Myocyte (in vitro differentiated cells): ENCODE measurements at places on chromosomes 2 and 18. TPM values are rescaled to one million over a fixed set of nuclear protein-coding genes. Genes with fewer than 3 reads are reported as not detected.

Gene STEAP3
- total RNA-seq, result 60.7 and 75.7 TPM in 2 replicates

Gene HOXD13
- total RNA-seq, result not detected in 2 replicates

Gene TMSB10
- 1,553 and 1,708 TPM in 2 replicates for total RNA-seq

Gene RIT2
- not detected in 2 replicates for total RNA-seq

Gene SERPINB11
- total RNA-seq, result not detected in 2 replicates

Gene MATN3
- total RNA-seq, result 1.1 and 1.2 TPM in 2 replicates

Gene DSG1
- total RNA-seq, result not detected in 2 replicates

Gene SLC9A4
- 0.24 and 0.42 TPM in 2 replicates for total RNA-seq

Gene SERPINB12
- 0.68 and 1.9 TPM in 2 replicates for total RNA-seq

Gene SERPINB3
- total RNA-seq, result not detected in 2 replicates

Gene NEB
- 1,133 and 1,145 TPM in 2 replicates for total RNA-seq

Gene MAP3K20
- 28.5 and 39.9 TPM in 2 replicates for total RNA-seq

Gene RFTN2
- total RNA-seq, result 6.2 and 6.8 TPM in 2 replicates

Gene IL1F10
- total RNA-seq, result not detected in 2 replicates

Gene UGT1A6
- not detected in 2 replicates for total RNA-seq

Gene PTPRN
- total RNA-seq, result 0.24 and 0.68 TPM in 2 replicates

Gene KCTD18
- total RNA-seq, result 14.4 and 20.1 TPM in 2 replicates

Gene CNTNAP5
- not detected in 2 replicates for total RNA-seq

Gene ANKRD30BL
- total RNA-seq, result not detected in 2 replicates

Gene ERMN
- total RNA-seq, result 0.62 and 0.78 TPM in 2 replicates

Gene CYRIA
- 6.9 and 7.6 TPM in 2 replicates for total RNA-seq

Gene REG1A
- not detected in 2 replicates for total RNA-seq

Gene UGT1A10
- not detected in 2 replicates for total RNA-seq

Gene TFCP2L1
- total RNA-seq, result under 0.01 TPM in 1 of 2 replicates, not detected in the other

Gene DAPL1
- total RNA-seq, result 0.73 TPM in 1 of 2 replicates, not detected in the other

Gene SMAD4
- 130 and 132 TPM in 2 replicates for total RNA-seq

Gene IL36A
- not detected in 2 replicates for total RNA-seq

Gene AFF3
- total RNA-seq, result under 0.01 TPM in 1 of 2 replicates, not detected in the other

Gene FN1
- 1,735 and 1,808 TPM in 2 replicates for total RNA-seq

Gene MPP4
- 3.9 and 10.8 TPM in 2 replicates for total RNA-seq

Gene CACNB4
- 0.31 and 0.91 TPM in 2 replicates for total RNA-seq

Gene IGFBP2
- total RNA-seq, result 0.42 and 0.72 TPM in 2 replicates

Gene GPR75
- total RNA-seq, result 0.70 and 0.94 TPM in 2 replicates

Gene CROCC2
- total RNA-seq, result 0.05 TPM in 1 of 2 replicates, not detected in the other

Gene OSR1
- 2.5 TPM in 2 replicates for total RNA-seq

Gene MAP3K19
- not detected in 2 replicates for total RNA-seq

Gene STPG4
- 0.24 TPM in 1 of 2 replicates, not detected in the other for total RNA-seq

Gene KCNG2
- 0.08 and 0.42 TPM in 2 replicates for total RNA-seq

Gene PHLPP1
- 4.8 and 4.9 TPM in 2 replicates for total RNA-seq

Gene CTAGE1
- total RNA-seq, result 0.05 TPM in 1 of 2 replicates, not detected in the other
